Activated CD4-positive, alpha-beta T cell treated with anti-CD3 and anti-CD28 coated beads, Interleukin-10, Interleukin-2, amounts not matched to agents 100 ng/mL and 50 ng/mL, durations not matched to agents 16 hours and 8 hours (primary cell): ENCODE measurements at places on chromosomes 2 and 18.

GRCh38 chr2:7992612-7993602 lies 688.9 kb upstream of the ID2 start:
- DNase-seq = no peak

DNA sequence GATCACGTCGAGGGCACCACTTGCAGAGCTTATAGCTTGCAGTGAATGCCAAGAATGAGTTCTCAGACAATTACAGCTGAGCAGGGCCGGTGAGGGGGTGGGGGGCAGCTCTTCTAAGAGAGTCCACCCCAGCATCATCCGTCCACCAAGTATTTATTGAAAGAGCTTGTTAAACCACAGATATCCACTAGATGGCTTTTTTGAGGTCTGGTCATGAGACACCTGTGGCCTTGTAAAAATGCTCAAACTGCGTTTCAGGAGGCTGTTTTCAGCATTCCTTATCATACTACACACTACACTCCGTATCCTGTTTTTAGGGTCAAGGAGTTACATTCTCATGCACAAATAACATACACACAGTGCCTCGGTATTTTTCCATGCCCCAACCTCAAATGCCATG lies 51.5 kb downstream of the DNAJC10 start:
- DNase-seq = peak; percentile 16

DNA sequence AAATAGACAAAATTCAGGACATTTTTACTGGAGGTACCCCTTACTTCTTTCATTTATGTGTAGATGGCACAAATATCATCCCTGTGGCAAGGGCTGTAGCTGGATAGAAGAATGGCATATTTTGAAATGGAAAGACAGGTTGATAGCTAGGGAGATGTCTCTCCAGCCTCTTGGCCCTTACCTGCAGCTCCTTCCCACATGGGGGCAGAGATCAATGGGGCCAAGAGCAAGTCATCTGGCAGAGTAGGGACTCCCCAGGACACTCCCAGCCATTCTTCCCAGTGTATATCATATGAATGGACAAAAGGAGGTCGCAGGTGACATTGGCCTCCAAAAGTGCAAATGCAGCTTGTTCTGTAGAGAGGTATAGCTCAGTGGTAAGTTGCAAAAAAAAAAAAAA lies 192.2 kb upstream of the ATP5MC3 start:
- DNase-seq = no peak

- DNase-seq = peak; percentile 22
Measured at GRCh38 chr2:189982780-189983394, 79.6 kb downstream of the MSTN start.

DNA sequence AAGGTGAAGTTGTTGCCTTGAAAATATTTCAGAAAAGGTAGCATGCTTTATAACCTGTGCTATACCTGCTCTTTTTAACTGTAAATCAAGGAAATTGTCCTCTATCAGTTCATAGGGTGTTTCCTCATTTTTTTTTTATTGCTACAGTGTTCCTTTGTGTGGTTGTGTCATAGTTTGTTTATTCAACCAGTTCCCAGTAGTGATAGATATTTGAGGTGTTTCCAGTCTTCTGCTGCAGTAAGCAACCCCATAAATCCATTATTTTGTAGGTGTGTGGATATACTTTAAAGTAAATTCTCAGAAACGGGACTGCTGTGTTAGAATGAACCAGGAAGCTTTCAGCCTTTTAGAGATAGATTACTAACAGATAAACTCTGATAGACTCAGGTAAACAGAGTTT lies 39.6 kb downstream of the SEMA4F start:
- DNase-seq = no peak

- peak; percentile 41 for DNase-seq
Measured at GRCh38 chr2:234951664-234952269, at the start of gene SH3BP4. Gene SH3BP4 (plus strand): TSS chr2:234952017. CDS start chr2:235035003, 82,986 bp downstream.

DNA sequence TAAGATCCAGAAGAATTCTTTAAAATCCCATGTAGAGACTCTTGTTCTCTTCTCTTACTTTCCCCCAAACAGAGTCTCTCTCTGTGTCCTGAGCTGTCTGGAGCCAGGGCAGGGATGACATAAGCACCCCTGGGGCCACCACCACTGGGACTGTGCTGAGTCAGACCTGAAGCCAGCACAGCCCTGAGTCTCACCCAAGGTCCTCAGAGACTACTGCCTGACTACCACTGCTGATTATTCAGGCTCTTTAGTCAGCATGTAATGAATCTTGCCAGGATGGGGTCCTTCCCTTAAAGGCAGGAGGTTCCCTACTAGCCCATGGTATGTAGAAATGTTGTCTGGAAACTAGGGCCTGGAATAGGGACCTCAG lies 34.9 kb upstream of the DYNC1I2 start:
- peak; percentile 9 for DNase-seq

- DNase-seq = no peak
Measured at GRCh38 chr18:77608807-77609206, 359.2 kb downstream of the GALR1 start.

DNA sequence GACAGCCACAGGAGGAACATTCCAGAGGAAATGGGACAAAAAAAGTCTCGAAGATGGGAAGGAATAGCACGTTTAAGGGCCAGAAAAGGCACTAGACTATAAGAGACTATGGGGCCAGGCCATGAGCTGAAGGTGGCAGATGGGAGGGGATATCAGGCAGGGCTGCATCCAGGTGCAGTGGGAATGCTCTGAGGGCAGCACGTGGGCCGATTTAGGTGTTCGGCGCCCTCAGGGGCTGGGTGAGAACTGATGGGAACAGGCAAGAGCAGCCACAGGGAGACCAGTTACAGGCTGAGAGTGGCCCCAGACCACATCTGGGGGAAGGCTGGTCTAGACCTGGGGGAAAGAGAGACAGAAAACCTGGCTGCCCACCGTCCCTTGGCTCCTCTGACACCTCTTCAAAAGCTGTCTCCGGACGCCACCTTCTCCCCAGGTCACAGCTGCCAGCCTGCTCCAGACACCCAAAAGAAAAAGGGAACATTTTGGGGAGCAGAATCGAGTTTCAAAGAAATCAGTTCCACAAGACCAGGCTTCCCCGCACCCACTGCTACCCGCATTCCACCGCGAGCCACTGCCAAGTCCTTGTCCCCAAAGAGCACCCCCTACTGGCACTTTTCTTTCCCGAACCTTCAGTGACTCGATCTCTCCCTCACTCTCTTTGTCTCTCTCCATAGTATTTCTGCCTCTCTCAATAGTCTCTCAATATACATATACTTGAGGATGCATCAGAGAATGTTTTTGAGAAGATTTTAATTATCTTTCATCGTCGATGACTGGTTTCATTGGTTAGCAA lies 190.1 kb upstream of the AGAP1 start:
- DNase-seq = no peak

DNA sequence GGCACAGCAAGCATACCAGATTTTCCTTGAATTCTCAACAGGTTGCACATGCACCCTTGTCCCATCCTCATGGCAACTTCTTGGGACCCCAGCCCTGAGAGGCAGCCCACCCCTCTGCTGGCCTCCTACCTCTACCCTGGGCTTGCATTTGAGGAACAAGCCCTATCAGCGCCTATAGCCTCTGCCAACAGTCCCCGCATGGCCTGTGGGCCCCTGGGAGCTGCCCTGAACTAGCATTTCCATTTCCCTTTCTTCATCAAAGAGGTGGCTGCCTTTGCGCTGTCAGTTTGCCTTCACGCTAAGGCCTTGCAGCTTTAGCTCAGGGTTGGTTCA lies 5.4 kb upstream of the ZAP70 start:
- no peak for DNase-seq
